ENCODE measurements at places on chromosomes 3 and 15.

- DNase-seq: no peak
These were observed 74.9 kb downstream of the FAM43A start for GRCh38 chr3:194760494-194761137.

GRCh38 chr15:38991126-38991525 lies 426.5 kb upstream of the RASGRP1 start:
- DNase-seq: no peak

DNA sequence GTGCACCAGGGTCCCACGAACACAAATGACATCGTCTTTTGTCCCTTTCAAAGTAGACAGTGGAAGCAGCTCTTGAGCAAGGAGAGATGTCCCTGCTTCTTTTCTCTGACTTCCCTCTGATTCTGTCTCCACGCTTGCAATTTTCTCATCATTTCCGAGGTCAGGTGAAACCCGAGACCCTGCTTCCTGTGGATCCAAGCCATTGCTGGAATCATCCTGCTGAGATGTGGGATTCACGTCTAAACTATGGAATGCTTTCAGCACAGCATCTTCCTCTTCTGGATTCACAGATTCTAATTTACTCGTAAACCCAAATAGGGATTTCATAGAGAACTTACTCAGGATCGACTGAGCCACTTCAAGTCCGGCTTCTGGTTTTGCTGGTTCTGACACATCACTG lies 127.1 kb downstream of the FMN1 start:
- no peak for DNase-seq

DNA sequence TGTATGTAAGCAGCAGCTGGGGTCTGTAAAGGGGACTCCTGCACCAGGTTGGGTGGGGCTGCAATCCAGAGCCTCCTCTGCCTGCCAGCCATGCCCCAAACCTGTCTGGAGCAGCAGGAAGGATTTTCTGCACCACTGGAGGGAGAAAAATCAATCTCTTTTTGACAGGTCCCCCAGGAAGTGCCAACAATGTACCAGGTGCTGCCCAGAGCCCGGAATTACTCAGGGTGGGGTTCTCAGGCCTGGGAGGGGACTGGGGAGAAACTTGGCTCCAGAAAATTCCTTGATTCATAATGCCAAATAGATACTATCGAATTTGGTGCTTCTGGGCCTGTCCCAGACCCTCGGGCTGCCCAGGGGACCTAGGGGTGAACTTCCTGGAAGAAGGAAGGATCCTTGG lies 52.6 kb downstream of the WNT7A start:
- DNase-seq: no peak

DNA sequence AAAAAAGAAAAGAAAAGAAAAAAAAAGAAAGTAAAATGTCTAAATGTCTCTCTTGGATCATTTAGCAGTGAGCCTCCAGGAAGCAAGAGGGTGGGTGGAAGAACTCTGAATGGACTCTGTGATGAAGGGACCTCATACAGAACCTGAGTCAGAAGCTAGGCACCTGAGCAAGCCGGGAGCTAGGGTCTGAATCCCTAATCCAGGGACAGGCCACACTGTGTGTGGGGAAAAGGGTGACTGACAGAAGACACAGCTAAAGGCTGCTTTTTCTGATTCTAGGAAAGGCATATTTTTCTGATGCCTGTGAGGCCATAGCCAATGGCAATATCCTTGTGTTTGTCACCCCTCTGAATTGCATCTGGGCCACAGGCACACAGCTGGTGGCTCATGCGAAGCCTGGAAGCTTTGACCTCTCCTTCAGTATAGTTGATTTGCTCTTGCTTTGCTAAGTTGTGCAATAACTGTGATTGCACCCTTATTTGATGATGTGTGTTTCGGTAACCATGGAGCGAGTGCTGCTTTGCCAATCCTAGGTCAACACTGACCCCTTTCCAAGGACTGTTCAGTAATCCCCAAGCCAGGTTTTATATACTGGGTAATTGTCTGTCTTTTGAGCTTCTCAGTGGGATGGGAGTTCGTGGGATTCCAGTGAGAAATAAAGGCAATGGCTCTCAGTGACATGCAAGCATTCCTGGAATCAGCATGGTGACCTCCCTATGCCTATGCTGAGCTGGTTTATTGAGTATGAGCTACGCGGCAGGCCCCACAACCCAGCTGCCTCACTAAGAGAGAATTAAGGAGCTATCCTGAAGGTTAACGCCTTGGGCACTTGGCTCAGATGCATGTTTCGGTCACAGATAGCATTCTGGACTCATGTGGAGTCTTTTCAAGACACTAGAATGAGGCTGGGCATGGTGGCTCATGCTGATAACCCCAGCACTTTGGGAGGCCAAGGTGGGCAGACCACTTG lies 49.0 kb upstream of the OSBPL11 start:
- no peak for DNase-seq

DNA sequence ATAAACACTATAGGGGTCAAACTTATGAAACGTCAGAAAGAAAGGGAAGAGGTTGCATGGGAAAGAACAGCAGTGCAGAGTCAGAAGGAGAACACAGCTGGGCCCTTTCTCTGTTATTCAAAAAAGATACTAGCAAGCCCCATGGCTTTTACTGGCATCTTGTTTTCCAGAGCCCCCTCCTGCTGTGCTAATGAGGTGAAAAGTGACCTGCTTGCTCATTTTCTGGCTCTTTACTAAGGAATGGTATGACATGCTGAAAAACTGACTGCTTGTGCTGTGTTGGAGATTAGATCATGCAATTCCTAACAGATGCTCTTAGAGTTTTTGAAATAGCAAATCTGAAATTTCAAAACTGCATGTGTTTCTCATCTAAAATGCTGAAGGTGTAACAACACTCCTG lies 541.6 kb upstream of the ALCAM start:
- DNase-seq: no peak

GRCh38 chr15:90540768-90541167 lies 11.0 kb downstream of the CRTC3 start:
- DNase-seq: no peak

- no peak for DNase-seq
These were observed 48.6 kb upstream of the C15orf39 start for GRCh38 chr15:75153087-75153486.

GRCh38 chr3:115450036-115450435 lies 173.3 kb upstream of the GAP43 start:
- no peak for DNase-seq

GRCh38 chr3:110181226-110181625 lies 843.9 kb upstream of the DPPA4 start:
- no peak for DNase-seq

GRCh38 chr15:84794162-84794547 lies 23.0 kb upstream of the ALPK3 start:
- DNase-seq: no peak

DNA sequence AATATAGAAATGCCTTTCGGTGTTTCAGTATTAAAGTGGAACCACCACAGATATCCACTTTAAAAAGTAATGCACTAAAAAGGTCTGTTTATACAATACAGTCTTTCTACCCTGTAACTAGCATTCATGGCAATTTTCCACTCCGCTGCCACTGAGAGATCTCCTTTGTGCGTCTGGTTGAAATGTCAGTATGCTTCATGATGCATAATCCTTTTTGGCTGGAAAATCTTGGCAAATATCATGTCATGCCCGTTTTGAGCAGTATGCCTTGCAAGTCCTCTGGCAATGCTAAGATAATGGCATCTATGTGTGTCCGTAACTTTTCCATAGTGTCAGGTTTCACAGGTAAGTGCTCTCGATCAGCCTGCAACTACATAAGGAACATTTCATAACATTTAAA lies 30.8 kb upstream of the ARF4 start:
- no peak for DNase-seq

GRCh38 chr15:26061248-26061647 lies 198.1 kb upstream of the ATP10A start:
- no peak for DNase-seq

GRCh38 chr15:56052395-56053045 lies 59.1 kb upstream of the NEDD4 start:
- DNase-seq: no peak

- DNase-seq: no peak
These were observed 29.4 kb downstream of the TNFAIP8L3 start for GRCh38 chr15:51065261-51065660.

DNA sequence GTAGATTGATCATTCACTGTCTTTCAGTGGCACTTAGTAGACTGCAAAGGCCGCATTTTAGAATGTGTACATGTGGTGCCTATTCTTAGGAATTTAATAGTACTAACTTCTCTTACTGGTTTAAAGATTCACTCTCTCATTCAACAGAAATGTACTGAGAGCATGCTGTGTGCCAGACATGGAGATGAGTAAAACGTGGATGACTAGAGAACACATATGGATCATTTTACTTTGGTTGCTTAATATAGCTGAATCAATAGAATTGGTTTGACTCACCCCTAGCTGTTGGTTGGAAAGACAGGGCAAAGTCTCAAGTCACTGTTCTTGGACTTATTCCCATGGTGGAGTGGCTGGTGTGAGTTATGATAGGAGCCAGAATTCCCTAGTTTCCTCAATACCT lies 109.1 kb upstream of the TNFAIP8L3 start:
- no peak for DNase-seq

- no peak for DNase-seq
These were observed 131.4 kb upstream of the IGSF10 start for GRCh38 chr3:151592287-151592686.

- no peak for DNase-seq
These were observed 9.9 kb upstream of the ARHGEF3 start for GRCh38 chr3:56811546-56812202.
